H1 (cell line): ENCODE measurements at places on chromosomes 12 and 14. TPM values are rescaled to one million over a fixed set of nuclear protein-coding genes. Genes with fewer than 3 reads are reported as not detected.

DNA sequence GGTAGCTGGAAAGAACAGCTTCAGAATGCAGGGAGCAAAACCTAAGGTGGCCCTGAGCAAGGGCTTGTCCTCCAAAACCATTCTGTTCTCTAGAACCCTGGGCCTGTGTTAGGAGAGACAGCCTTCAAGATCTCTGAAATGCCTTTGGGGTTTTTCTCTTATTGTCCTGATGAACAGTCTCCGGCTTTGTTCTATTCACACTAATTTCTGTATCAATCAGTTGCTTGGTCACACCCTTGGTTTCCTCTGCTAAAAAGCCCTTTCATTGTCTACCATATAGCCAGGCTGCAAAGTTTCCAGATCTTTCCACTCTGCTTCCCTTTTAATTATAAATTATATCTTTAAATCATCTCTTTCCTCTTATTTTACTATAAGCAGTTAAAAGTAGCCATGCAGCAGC, 219.9 kb upstream of the ARID2 start:
- H3K4me3 ChIP-seq = no peak overlapping the region
- no peak for DNase-seq
- H3K27ac ChIP-seq = no peak overlapping the region
- no peaks in the 10 kb centered on the region; the same call in 1 of the 2 replicates for H3K36me3 ChIP-seq
- no peaks in the 10 kb centered on the region for H3K27me3 ChIP-seq
- H3K4me1 ChIP-seq = no peaks in the 10 kb centered on the region

DNA sequence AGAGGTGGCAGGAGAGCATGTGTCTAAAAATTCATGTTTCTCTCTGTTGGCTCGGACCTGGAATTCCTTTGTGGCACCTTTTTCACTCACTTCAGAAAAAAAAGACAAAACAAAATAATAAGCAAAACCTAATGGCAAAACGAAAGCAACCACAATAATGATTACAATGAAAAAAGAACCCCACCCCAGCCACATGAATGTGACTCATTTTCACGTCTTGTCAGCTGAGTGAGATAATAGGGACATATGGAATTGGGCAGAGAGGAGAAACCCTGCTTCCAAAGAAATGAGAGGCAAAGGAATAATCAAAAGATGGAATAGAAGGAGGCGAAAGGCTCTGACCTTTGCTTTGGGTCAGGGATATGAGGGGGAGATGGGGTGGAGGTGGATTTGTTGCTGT, 143.4 kb downstream of the SLC8A3 start:
- no peak overlapping the region for H3K4me3 ChIP-seq
- H3K4me1 ChIP-seq = no peaks in the 10 kb centered on the region; the same call in 1 of the 2 replicates
- no peak overlapping the region for H3K27ac ChIP-seq
- H3K27me3 ChIP-seq = 0 out of 2 replicates have a peak, but pooled peaks cover 2% of the 10 kb centered on the region

- H3K36me3 ChIP-seq = peaks cover 7% of the 10 kb centered on the region; the same call in 1 of the 2 replicates
- no peaks in the 10 kb centered on the region for H3K4me1 ChIP-seq
- DNase-seq = peak; percentile 59
- H3K4me3 ChIP-seq = no peak overlapping the region
- no peaks in the 10 kb centered on the region for H3K27me3 ChIP-seq
- no peak overlapping the region for H3K27ac ChIP-seq
These were observed 20.6 kb downstream of the CNIH1 start for GRCh38 chr14:54420478-54421142.

DNA sequence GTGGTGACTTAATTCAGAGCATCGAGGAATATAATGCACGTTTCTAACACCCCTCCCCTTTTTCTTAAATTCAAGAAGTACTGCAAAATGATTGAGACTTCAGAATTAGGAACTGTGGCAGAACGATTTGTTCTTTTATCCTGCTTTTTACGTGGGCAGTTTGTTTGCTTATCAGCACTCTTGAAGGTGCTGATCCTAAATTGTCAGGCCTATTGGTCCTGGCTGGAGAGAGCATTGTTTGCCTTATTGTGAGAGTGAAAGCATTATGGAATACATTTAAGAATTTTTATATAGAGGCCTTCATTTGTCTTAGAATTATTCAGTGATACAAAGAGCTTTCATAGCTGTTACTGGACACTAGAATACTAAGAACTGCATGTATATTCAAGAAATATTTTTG, 59.1 kb downstream of the TMTC2 start:
- no peaks in the 10 kb centered on the region for H3K36me3 ChIP-seq
- H3K27ac ChIP-seq = no peak overlapping the region
- H3K4me1 ChIP-seq = no peaks in the 10 kb centered on the region

- H3K27ac ChIP-seq = no peak overlapping the region
- no peaks in the 10 kb centered on the region for H3K4me1 ChIP-seq
- H3K36me3 ChIP-seq = no peaks in the 10 kb centered on the region
- DNase-seq = no peak
- H3K27me3 ChIP-seq = no peaks in the 10 kb centered on the region
These were observed 526.5 kb downstream of the CCER1 start for GRCh38 chr12:90428465-90428864.

- peaks cover 16% of the 10 kb centered on the region for H3K4me1 ChIP-seq
- no peak overlapping the region for H3K4me3 ChIP-seq
- peaks cover 40% of the 10 kb centered on the region for H3K36me3 ChIP-seq
- DNase-seq = no peak
- H3K27ac ChIP-seq = no peak overlapping the region
- H3K27me3 ChIP-seq = no peaks in the 10 kb centered on the region
These were observed 26.8 kb downstream of the CCNK start for GRCh38 chr14:99507860-99508640.

GRCh38 chr12:62301080-62301798, 41.0 kb downstream of the USP15 start:
- peaks cover 14% of the 10 kb centered on the region; the same call in 1 of the 2 replicates for H3K36me3 ChIP-seq
- DNase-seq = no peak
- H3K4me3 ChIP-seq = no peak overlapping the region
- no peaks in the 10 kb centered on the region for H3K27me3 ChIP-seq

GRCh38 chr12:111798182-111798581, 31.4 kb downstream of the ALDH2 start:
- no peaks in the 10 kb centered on the region for H3K4me1 ChIP-seq
- H3K4me3 ChIP-seq = no peak overlapping the region
- no peak for DNase-seq
- no peaks in the 10 kb centered on the region for H3K27me3 ChIP-seq
- no peak overlapping the region for H3K27ac ChIP-seq
- peaks cover 7% of the 10 kb centered on the region for H3K36me3 ChIP-seq

GRCh38 chr12:3138941-3139511, 61.8 kb downstream of the TSPAN9 start:
- no peaks in the 10 kb centered on the region for H3K36me3 ChIP-seq
- H3K27ac ChIP-seq = no peak overlapping the region
- peak; percentile 48 for DNase-seq
- peaks cover 26% of the 10 kb centered on the region for H3K4me1 ChIP-seq
- no peaks in the 10 kb centered on the region for H3K27me3 ChIP-seq

The YBX3 gene
- total RNA-seq = 480 and 495 TPM in 2 replicates

The RNASE1 gene
- total RNA-seq = 2.2 and 3.0 TPM in 2 replicates

The CELA1 gene
- not detected in 2 replicates for total RNA-seq

The SERPINA1 gene
- not detected in 2 replicates for total RNA-seq

The RPGRIP1 gene
- total RNA-seq = 0.63 and 0.65 TPM in 2 replicates
